ENCODE measurements at places on chromosomes 2 and 18.
A peak's percentile ranks its signal among the peaks of the same experiment; 100 is the strongest.

GRCh38 chr2:68715353-68716041, 19.1 kb upstream of the ARHGAP25 start:
- DNase-seq: no peak

DNA sequence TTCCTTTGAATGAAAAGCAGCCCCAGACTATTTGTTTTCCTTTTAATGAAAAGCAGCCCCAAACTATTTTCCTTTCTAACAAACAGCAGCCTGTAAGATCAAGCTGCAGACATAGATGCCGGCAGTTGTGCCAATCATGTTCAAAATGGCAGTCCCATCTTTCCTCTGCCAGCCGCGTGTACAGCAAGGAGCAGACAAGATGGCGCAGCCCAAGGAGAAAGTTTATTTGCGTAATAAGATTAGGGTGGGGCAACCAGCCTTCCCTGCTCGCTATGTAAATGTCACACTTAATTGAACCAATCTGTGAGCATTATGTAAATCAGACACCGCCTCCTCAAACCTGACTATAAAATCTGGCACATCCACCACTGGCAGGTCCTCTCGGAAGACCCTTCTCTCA, 226.0 kb downstream of the TGIF1 start:
- no peak for DNase-seq

- DNase-seq: no peak
These were observed 245.8 kb downstream of the EIPR1 start for GRCh38 chr2:3131636-3132326.

DNA sequence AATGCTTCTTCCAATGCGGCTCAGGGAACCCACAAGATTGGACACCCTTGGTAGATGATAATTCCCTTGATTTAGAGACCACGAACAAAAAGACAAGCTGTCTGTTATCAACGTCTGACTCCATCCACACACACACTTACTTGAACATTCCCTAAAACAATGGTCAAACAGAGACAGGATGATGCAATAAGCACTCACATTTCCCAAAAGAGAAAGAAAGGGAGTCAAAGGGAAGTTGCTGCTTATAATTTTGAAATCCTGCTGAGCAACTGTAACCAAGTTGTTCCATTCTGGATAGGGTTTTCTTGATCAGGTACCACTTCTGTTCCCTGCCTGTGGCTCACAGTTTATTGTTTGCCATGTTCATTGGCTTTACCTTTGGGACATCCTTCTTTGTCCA, 571.3 kb upstream of the CNTNAP5 start:
- no peak for DNase-seq

- DNase-seq: no peak
These were observed 60.6 kb downstream of the PTPN4 start for GRCh38 chr2:119820275-119820674.

- DNase-seq: no peak
These were observed 90.4 kb downstream of the SPTBN1 start for GRCh38 chr2:54546518-54546917.

DNA sequence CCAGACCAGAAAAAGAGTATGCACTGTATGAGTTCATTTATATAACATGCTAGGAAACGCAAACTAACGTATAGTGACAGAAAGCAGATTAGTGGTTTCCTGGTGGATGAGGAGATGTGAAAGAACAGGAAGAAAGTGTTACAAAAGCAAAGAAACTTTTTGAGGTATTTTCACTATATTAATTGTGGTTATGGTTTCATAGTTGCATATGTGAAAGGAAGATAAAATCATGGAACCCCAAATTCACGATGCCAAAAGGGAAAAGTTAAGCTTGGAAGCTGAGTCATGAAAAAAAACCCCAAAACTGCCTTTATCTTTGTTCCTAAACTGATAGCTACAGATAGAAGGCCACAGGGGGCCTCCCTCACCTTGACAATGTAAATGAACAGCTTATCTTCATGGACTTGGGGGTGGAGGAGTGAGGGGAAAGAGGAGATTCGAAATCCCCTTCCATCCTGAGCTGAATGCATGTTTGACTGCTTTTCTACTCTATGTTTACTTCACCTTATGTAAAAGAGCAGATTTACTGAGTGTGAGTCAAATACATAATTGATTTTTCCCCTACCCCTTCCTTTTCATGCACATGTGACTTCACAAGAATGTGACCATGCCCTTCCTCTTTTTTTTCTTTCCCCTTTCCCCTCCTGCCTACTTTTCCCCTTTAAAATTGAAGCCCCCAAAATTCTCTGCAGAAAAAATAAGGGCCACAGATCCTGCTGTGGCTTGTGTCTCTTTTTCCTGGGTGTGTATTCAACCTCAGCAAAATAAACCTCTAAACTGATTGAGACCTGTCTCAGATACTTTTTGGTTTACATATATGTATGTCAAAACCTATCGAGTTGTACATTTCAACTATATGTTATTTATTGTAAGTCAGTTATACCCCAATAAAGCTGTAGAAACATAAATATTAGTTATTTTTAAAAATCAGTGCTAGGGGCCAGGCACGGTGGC, 100.1 kb upstream of the TLK1 start:
- no peak for DNase-seq

- no peak for DNase-seq
These were observed 62.9 kb downstream of the ACKR3 start for GRCh38 chr2:236632295-236633218.

GRCh38 chr18:9758624-9759075, 50.5 kb downstream of the RAB31 start:
- peak; percentile 52 for DNase-seq
